ENCODE measurements at places on chromosomes 3 and 15.

DNA sequence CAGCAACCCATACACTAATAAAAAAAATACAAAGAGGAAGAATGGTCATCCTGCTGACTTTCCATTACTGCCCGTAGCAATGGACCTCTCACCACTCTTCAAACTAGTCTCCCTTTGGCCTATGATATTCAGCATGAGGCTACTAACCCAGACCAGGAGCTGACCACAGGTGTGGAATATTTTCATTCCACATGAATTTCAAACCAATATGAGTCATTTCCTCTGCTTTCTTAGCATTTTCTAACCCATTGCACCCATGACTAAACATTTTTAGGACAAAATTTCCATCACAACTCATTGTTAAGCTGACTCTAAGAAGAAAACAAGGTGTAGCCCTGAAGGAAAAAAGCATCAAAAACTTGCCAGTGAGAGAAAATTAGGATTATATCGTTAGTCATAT is 34.0 kb upstream of the ZPLD1 start:
- no peak for DNase-seq

GRCh38 chr15:41870689-41871081 is 23.2 kb downstream of the SPTBN5 start:
- DNase-seq, result no peak

- DNase-seq, result no peak
Observed at GRCh38 chr15:52796753-52797520, 6.8 kb upstream of the ONECUT1 start.

GRCh38 chr3:161263057-161263456 is 41.9 kb downstream of the NMD3 start:
- DNase-seq, result no peak

DNA sequence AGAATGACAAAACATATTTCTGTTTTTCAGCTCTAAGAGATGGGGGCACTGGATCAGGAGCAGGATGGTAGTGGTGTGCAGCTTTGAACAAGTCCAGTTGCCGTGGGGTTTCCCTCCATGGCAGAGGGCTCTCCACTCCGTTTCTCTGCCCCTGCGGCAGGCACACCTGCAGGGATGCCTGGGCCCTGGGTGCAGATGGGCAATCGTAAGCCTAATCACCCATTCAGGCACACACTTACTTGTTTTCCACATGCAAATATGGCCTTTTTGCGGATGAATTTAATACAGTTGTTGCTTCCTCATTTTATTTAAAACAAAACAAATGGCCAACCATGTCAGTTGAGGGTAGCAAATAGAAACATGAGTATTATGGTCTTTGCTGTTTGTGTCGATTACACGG is 85.1 kb downstream of the LPP start:
- DNase-seq, result no peak

DNA sequence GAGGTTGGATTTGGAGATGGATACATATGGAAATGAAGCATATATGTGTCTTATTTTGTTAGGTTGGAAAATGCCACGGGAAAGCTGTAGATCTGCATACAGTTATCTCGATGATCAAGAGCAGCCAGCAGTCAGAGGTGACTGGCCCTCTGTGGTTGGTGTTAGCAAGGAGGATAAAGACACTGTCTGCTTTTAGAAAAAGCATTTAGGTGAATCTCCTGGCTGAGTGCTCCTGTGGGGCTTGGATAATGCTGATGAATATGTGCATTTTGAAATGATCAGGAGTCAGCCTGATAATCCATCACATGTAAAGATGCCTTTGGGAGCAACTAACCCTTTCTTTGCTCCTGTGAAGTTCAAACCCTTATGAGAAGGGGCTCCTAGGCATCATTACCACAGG is 24.9 kb upstream of the GLCE start:
- DNase-seq, result no peak

DNA sequence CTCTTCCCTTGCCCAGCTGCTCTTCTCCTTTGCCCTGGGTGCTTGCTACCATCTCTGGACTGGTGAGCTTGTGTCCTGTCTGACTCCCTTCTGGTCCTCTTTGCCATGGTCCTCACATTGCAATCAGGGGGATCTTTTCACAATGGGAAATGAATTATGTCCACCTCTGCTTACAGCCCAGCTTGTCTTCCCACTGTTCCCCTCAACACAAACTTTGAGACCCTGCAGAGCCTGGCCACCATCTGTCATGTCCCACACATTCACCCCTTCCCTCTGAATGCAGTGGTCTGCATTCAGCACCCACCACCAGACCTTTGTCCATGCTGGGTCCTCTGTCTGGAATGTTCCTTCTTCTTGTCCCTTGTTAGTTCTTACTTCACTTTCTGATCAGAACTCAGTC is 100.5 kb downstream of the ABHD5 start:
- DNase-seq, result no peak

GRCh38 chr3:163664466-163664865 is 1413.8 kb downstream of the SI start:
- DNase-seq, result no peak

DNA sequence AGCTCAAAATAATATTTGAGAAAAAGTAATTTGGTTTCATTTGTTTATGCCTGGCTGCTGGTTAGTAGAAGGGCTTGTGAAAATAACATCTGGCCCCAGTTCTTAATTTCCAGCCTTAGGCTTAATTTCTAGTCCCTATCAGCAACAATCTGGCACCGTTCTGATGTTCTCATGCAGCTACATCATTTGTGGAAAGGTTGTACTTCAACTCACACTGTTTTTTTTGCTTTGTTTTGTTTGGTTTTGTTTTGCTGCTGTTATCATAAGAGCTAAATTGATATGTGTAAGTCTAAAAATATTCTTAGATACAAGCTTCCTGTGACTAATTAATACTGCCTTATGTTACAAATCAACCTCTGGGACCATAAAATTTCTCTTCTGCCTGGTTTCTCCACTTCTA is 8.9 kb downstream of the CPA3 start:
- DNase-seq, result no peak

GRCh38 chr3:102715030-102715697 is 280.3 kb downstream of the ZPLD1 start:
- no peak for DNase-seq

GRCh38 chr3:6216135-6217026 is 644.5 kb upstream of the GRM7 start:
- DNase-seq, result no peak

GRCh38 chr3:50658416-50658815 is 16.3 kb upstream of the DOCK3 start:
- no peak for DNase-seq

- DNase-seq, result no peak
Observed at GRCh38 chr3:52829906-52830463, 487 bp downstream of the ITIH4 start.

- DNase-seq, result no peak
Observed at GRCh38 chr3:63910001-63910400, 2.2 kb downstream of the SCAANT1 start.

- DNase-seq, result no peak
Observed at GRCh38 chr15:69612112-69612511, 159.5 kb downstream of the RPLP1 start.

- no peak for DNase-seq
Observed at GRCh38 chr3:182508919-182509711, 284.2 kb upstream of the ATP11B start.

- no peak for DNase-seq
Observed at GRCh38 chr15:50250760-50251394, 14.6 kb downstream of the HDC start.

DNA sequence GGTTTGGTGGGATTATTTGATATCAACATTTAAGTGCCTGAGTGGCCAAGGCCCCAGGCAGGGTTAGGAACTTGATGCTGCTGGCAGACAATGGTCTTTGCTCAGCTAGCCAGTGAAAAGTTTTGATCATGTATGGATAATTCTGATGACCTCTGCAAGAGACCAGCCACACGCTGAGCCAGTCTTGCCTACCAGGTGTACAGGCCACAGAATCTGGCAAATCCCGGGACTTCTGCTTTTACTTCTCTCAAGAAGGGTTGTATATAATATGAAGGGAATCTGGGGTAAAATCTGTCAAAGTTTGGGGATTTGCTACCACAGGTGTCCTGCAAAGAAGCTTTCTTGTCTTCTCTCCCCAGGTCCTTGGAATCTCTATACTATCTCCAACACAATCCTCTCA is 331.4 kb upstream of the GOLIM4 start:
- no peak for DNase-seq

DNA sequence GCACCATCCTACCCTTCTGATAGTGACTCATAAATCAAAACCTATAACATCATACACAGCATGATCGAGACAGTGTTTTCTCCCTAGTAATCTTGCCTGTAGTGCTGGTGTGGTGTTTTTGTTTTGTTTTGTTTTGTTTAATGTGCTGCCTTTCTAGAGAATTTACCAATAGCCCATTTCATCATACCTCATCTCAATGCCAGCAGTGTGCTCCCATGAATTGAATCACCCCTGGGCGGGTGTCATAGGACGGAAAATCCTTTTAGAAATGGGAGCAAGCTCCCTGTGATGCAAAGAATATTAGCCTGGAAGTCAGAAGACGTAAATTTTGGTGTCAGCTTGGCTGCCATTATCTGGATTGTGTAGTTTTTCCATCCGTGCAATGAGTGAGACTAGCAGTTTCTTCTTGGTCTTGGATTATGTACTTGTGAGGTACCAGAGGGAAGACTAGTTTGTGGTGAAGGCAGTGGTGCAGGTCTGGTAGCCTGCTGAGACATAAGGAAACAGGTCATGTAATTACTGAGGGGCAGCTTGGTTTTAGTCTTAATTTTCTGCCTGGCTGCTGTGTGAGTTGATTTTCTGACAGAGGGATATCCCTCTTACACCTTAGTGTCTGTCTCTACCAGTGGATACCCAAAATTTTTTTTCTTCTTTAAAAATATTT is 29.9 kb downstream of the IGSF10 start:
- DNase-seq, result no peak

DNA sequence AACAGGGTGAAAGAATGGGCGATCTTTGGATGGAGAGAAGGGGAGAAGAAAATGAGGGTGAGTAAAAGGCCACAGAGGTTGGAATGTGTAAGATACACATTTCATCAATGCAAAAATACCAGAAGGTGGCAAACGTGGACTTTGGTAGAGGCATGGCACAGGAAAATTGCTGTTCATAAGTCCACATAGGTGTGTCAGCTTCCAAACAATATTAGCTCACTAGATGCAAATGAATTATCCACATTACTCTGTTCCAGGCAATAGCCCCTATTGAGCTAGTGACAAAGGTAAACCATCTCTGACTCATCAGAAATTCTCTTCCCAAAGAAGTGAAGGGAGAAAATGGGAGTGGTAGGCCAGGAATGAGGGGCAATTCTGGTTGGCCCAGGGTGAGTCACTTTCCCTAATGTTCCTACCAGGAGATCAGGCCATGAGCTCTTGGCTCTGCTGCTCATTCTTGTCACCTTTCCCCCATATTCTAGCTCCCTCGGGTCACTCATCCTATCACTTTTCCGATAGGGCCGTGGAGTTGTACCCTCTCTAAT is 19.9 kb downstream of the ACKR2 start:
- no peak for DNase-seq

- DNase-seq, result no peak
Observed at GRCh38 chr15:45149060-45149459, 19.3 kb downstream of the DUOX1 start.

GRCh38 chr3:75220932-75221331 is 443.2 kb upstream of the FRG2C start:
- no peak for DNase-seq

All from activated naive CD4-positive, alpha-beta T cell (primary cell).